Upper lobe of right lung (tissue), 1 donor: ENCODE measurements at places on chromosomes 1 and 21. TPM values are rescaled to one million over a fixed set of nuclear protein-coding genes. Genes with fewer than 3 reads are reported as not detected.

DNA sequence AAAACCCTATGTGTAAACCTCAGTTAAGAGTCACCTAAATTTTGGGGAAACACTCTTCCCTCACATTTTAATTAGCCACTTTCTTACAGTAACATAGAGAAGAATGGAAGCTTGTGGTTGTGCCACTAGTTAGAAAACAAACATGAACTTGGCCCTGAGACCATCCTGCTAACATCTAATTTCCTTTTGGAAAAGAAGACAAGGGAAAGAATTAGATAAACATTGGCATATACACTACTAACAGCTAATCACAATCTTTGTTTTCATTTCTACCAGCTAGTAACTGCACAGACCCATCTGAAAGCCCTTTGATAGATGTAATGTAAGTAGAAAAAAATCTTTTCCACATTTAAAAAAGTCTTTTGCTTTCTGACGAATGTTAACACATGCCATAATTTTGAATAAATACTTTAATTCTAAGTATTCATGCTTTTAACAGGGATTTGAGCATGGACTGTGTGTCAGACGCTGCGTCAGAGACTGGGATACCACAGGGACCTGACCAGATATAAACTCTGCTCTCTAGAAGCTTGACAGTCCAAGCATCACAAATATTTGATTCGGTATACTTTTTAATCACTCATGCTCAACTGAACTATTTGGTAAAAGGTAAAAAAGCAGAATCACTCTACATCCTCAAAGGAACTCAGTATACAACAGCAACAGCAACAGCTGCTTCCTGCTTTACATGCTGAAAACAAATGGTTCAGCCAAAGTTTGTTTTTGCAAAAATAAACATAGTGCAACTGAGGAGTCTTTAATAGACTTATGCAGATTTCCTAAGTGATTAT, 30.2 kb downstream of the DPH5 start:
- no peak for DNase-seq

The SAMD13 gene
- total RNA-seq: 1.6 TPM

DNA sequence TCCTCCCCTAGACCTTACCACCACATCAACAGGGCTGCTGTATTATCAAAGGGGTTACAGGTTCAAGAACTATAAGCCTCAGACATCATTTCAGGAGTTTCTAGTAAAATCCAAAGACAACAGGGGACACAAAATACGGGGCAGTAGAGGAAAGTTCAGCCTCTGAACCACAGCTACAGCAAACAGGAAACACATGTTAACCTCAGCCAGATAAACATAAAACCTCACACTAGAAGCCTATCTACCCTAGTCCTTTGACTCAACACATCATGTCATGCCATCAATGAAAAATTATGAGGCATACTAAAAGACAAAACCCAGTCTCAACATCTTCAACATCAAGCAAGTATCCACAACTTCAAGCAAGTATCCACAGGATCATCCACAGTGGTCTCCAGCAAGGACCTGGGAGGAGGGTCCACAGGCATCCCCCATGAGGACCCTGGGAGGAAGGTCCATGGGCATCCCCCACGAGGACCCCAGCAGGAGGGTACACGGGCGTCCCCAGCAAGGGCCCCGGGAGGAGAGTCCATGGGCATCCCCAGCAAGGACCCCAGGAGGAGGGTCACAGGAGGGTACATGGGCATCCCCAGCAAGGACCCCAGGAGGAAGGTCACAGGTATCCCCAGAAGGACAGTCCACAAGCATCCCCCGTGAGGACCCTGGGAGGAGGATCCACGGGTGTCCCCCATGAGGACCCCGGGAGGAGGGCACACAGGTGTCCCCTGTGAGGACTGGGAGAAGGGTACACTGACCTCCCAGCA, 440.0 kb downstream of the MATN1 start:
- no peak for DNase-seq

GRCh38 chr1:79648126-79648525, 641.6 kb upstream of the ADGRL4 start:
- DNase-seq: no peak

- no peak for DNase-seq
These were observed 1.4 kb downstream of the PEAR1 start for GRCh38 chr1:156894711-156895454.

DNA sequence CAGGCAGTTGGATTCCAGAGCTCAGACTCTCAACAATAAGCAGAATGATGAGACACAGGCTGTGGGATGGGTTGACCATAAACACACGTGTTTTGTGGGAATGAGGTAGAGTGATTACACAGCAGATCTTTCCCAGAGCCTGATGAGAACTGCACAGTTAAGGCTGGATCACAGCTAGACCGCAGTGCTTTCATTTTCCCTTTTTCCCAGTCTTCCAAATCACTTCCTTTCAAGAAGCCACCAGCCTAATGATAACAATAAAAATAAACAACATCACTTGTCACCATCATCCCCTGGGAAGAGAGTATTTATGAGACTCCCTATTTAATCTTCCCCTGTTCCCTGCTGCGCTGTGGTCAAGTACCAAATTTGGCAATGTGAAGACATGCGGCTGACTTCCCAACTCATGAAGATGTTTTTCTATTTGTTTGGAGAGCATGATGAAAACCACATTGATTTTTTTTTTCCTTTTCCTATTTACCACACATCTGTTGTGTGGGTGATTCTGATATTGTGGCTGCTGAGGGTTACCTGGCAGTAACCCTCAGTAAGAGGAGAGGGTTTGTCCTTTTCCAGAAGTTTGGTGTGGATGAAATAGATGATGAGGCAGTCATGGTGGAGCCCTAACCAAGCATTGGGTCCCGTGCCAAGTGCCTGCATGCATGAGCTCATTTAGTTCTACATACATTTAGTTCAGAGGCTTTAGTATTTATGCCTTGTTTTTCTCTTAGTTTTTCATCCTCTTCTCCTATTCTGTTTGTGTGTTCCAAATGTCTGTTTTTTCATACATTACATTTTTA, 248.9 kb upstream of the HOOK1 start:
- DNase-seq: no peak

- peak; percentile 80 for DNase-seq
These were observed 5.3 kb downstream of the DSCAM start for GRCh38 chr21:40841524-40842196.

GRCh38 chr1:25435397-25436108, 4.9 kb downstream of the MACO1 start:
- no peak for DNase-seq

The ADCY10 gene
- 0.29 TPM for total RNA-seq

The HAO2 gene
- not detected for total RNA-seq

DNA sequence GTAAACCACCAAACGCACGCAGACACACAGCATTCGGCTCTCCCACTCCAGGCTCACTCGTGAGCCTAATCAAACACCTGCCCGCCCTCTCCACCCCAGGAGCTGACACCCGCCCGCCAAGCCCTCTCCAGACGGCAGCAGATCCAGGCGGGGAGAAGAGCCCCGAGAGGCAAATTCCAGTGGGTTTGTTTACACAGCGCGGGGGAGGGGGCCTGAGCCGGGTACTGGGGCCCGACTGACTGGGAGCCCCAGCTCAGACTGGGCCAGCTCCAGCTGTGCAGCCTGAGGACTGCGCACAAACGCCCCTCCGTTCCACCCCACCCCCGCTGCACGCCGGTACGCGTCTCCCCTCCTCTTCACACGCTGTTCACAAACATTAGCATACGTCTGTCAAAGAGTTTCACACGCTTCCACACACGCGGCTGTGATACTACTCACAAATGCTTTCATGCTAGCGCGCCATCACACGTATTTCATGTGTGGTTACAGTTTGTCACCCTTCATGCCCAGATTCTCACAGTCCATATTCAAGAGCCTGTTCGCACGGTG, 1.0 kb upstream of the EFNA1 start:
- DNase-seq: peak; percentile 95

DNA sequence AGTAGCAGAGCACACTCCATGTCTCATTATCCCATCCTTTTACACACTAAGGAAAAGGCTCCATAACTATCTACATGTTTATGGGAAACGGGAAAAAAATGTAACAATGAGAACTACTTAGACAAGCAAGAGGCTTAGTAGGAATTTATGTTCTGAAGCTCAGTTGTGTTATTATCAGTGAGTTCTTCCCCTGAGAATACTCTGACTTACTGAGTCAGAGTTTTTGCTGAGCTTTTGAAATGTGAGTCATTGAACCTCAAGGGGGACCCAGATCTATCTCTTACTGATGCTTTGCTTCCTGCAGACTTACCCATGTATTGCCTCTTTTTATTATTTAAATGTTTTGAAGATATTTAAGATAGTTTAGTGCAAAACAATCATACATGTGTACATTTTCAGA, 20.1 kb downstream of the CFHR5 start:
- DNase-seq: no peak

- DNase-seq: no peak
These were observed 27.4 kb downstream of the KLHDC7A start for GRCh38 chr1:18508084-18508483.

The CLCA1 gene
- total RNA-seq: not detected

- no peak for DNase-seq
These were observed 23.4 kb downstream of the SLC19A2 start for GRCh38 chr1:169462385-169462784.

DNA sequence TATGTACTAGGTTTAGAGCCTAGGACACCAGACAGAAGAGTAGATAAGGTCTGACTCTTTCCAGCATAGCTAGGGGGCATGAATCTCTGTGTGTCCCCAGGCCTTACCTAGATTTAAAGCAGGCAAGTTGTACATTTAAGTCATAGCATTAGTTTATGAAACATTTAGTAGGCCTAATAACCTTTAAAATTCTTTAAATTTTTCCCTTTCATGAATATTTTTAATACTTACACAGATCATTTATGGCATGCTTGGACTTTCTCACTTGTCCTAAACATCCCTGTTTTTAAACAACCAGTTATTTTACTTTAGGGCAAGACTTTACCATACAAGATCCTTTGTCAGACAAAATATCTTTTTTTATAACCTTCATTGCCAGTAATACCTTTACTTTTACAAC, 258.4 kb upstream of the ZRANB2 start:
- DNase-seq: no peak

GRCh38 chr1:178541829-178542553, 29.1 kb downstream of the TEX35 start:
- DNase-seq: peak; percentile 85

The LAD1 gene
- 42.6 TPM for total RNA-seq

The PROX1 gene
- 14.1 TPM for total RNA-seq

DNA sequence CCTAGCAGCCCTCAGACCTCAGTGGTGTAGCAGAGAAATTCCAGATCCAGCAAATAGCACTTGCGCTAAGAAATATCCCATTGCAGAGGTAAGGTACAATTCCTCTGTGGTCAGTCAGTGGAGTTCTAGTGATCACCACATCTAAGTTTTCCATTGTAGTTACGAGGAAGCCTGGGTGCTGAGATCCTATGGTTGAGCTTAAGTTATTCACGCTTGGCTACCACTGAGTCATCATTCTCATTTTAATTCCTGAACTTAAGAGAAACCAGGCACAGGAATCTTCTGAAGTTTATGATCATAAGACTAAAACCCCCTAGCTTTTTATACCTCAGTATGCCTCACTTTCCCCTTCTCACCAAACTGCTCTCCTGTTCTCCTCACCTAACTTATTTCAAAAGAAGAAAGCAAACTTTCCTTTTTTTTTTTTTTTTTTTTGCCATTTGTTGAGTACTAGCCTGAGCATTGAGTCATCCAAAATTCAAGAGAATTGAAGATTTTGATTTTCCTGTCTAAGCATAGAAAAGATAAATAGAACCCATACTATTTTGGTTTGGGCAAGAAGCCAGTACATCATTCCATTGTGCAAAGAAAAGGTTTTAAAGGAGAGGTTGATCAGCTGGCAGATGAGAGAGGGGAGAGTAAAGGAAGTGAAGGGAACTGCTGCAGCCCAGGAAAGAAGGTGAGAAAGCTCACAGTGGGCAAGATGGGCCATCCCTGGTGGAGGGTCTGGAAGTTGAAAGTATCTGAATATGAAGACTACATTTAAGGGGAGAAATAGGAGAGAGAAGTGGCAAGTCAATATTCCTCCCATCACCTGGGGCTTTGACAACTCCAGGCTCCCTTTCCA, 39.9 kb downstream of the SERBP1 start:
- DNase-seq: no peak

The FBLIM1 gene
- total RNA-seq: 39.0 TPM

DNA sequence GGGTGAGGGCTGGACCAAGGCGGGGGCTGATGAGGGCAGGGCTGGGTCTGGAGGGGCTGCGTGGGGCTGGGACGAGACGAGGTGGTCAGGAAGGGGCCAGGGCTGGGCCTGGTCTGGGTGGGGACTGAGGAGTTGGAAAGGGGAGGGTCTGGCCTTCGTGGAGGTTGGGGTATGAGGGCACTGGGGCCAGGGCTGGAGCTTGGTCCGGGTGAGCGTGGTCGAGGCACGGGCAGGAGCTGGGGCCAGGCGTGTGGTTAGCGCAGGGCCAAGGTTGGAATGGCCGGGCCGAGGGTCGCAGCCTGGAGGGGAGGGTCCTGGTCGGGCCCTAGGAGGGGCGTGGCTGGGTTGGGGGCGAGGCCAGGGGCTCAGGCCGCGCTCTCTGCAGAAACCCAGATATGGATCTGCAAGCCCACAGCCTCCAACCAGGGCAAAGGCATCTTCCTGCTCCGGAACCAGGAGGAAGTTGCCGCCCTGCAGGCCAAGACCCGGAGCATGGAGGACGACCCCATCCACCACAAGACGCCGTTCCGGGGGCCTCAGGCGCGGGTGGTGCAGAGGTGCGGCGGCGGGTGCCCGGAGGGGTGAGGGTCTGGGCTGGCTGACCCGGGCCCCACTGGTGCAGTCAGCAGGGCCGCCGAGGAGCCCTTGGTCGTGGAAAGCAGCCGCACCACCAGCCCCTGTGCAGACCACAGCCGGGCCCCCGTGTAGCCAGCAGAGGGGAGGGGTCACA, 9.0 kb downstream of the TTLL10 start:
- no peak for DNase-seq

The TRAF3IP3 gene
- total RNA-seq: 12.4 TPM

The TPTE gene
- total RNA-seq: not detected

GRCh38 chr1:119075614-119076013, 64.8 kb downstream of the WARS2 start:
- no peak for DNase-seq

- DNase-seq: no peak
These were observed 46.6 kb upstream of the SCAF4 start for GRCh38 chr21:31778546-31778945.

DNA sequence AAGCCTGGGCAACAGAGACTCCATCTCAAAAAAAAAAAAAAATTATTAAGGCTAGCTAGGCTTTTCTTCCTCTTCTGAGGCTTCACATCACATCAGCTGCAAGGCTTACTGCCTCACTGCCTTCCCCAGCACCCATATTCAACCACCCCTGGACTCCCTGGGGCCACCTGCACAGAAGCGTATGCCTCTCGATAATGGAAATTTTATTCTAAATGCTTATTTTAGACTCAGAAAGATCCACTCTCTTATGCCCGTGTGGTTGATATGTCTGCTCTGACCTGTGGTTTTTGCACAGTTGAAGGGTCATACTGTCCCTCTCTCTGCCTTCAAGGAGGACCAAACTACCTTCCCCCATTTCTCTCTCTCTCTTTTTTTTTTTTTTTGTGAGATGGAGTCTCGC, 1.5 kb upstream of the FCRLA start:
- no peak for DNase-seq

DNA sequence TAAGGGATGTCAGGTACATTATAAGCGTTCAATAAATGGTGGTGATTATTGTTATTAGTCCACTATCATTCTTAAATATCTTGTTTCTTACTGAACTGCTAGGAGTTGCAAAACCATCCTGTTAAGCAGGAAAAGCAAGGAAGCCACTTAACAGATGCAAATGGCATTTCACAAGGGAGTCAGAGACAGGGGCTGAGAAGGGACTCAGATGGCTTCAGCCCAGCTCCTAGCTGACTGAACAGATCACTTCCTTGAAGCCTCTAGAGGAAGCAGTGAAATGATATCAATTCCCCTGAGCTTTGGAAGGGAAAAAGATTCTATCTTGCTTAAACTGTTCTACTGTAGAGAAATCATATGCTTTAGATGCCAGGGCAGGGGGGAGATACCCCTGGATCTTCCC, 151.5 kb downstream of the ST6GALNAC5 start:
- no peak for DNase-seq
